ENCODE measurements at places on chromosomes 12 and 14. TPM values are rescaled to one million over a fixed set of nuclear protein-coding genes. Genes with fewer than 3 reads are reported as not detected.

- no peaks in the 10 kb centered on the region for H3K27me3 ChIP-seq
- H3K36me3 ChIP-seq, result no peaks in the 10 kb centered on the region
- H3K4me1 ChIP-seq, result no peaks in the 10 kb centered on the region
- H3K27ac ChIP-seq, result no peak overlapping the region
Measured at GRCh38 chr12:106910202-106910601, 45.5 kb upstream of the TMEM263 start.

DNA sequence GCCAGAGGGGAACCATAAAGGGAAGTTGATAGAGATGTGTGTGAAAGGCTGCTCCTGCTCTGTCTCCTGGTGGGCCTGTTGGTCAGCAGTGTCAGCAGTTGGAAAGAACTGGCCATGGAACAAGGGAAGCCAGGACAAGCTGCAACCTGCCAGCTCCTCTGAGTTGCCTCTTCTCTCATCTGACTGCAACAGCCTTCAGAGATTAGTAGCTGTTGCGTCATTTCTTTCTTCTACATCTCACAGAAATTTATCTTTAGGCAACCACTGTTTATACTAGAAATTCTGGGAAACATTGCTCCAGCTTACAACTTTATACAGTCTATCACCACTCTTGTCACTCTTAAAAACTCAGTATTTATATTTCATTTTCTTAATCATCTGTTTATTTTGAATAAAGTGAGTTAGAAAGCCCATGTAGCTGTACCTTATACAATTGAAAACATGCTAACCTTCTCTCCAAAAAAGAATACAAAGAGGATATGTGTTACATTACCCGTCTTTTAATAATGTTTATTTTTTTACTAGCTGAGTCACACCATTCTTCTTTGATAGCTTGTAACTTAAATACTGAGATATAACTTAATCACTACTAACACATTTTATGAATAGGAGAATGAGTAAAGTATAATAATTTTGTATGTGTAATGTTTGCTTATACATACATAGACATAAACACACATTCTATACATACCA, 224.2 kb downstream of the LRFN5 start:
- no peak for DNase-seq
- no peaks in the 10 kb centered on the region for H3K27me3 ChIP-seq
- H3K36me3 ChIP-seq, result no peaks in the 10 kb centered on the region
- H3K4me1 ChIP-seq, result no peaks in the 10 kb centered on the region
- no peak overlapping the region for H3K27ac ChIP-seq
- no peak overlapping the region for H3K4me3 ChIP-seq

DNA sequence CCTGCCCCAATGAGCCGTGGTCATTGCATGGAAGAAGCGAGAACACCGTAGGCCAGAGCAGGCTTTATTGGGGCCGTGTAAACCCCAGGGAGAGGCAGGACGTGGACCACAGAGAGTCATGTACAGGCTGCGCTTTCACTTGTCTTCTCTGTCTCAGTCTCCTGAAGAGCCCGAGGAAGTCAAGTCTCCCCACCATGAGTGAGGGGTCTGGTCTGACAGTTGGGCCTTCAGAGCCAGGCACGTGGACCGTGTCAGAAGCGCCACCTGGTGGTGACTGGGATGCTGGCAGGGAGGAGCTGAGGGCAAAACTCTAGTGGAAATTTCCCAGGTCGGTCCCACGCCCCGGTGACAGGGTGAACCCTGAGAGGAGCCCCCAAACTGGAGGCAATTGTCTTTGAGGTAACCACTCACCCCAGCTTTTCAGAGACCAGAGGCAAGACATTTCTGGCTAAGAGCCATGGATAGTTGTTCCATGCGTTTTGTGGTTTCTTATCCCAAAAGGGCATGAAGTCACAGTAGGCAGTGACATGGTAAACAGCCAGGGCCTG, 17.4 kb downstream of the RPS6KL1 start:
- peaks cover 51% of the 10 kb centered on the region for H3K36me3 ChIP-seq
- no peaks in the 10 kb centered on the region for H3K4me1 ChIP-seq
- no peaks in the 10 kb centered on the region for H3K27me3 ChIP-seq
- DNase-seq, result peak; percentile 67
- H3K27ac ChIP-seq, result no peak overlapping the region

GRCh38 chr12:42483521-42483790, 106.1 kb downstream of the PRICKLE1 start:
- peak overlapping the region; percentile 91 for H3K27ac ChIP-seq
- peak overlapping the region; percentile 85 for H3K4me3 ChIP-seq
- peaks cover 13% of the 10 kb centered on the region for H3K27me3 ChIP-seq
- no peaks in the 10 kb centered on the region for H3K36me3 ChIP-seq
- peak; percentile 91 for DNase-seq

- no peak overlapping the region for H3K27ac ChIP-seq
- H3K4me3 ChIP-seq, result no peak overlapping the region
- no peak for DNase-seq
Measured at GRCh38 chr12:29376118-29376517, 4.9 kb downstream of the ERGIC2 start.

DNA sequence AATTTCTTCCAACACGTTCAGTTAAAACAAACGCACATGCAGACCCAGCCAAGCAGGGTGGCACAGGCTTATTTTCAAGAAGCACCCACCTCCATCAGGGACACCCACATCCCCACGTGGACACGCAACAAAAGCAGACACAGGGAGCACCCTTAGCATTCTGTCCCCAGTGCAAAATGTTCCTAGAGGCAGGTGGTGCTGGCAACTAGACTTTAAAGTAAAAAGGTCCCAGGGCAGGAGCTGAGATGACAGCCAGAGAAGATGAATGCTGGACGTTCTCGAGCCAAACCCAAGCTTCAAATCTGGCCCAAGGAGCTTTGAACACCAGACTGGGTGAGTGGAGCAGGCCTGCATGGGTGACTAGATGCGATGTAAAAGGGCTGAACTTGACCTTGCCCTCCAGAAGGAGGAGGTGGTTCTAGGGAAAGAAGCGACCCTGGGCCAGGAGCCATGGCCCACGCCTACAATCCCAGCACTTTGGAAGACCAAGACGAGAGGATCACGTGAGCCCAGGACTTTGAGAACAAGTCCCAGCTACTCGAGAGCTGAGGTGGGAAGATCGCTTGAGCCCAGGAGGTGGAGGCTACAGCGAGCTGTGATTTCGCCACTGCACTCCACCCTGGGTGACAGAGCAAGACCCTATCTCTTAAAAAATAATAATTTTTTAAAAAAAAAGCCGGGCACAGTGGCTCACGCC, 47.3 kb downstream of the KDM2B start:
- DNase-seq, result peak; percentile 86
- H3K27ac ChIP-seq, result peak overlapping the region; percentile 86
- no peaks in the 10 kb centered on the region for H3K27me3 ChIP-seq
- H3K4me1 ChIP-seq, result peaks cover 71% of the 10 kb centered on the region
- no peak overlapping the region for H3K4me3 ChIP-seq

DNA sequence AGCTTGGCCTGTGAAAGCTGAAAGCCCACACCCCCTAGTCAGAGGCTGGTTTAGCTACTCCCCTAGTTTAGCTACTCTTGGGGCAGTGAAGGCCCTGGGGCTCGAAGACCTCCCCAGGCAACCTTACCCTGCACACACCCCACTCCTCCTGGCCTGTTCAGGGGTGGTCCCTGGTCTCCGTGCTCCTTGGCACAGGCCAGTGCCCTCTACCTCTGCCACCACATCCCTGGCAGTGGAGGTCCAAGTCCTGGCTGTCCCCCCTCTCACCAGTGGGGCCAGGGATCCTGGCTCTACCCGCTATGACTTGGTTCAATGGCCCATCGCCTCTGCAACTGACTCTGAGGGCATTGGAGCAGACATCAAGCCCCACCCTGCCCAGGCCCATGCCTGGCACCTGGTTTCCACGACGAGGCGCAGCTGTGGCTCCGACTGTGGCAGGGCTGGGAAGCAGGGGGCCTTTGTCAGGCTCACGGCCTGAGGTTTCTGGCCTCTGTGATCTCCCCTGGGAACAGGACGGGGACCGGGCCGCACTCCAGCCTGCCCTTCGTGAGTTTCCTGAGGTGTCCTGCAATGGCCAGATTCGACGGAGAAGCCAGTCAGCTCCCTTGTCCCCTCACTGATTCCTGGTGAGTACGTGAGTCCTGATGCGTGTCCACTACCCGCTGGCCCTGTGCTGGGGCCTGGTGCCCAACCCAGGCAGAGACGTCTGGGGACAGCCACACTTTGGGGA, 5.7 kb downstream of the TMEM121 start:
- no peak for DNase-seq
- peaks cover 27% of the 10 kb centered on the region for H3K4me1 ChIP-seq
- no peaks in the 10 kb centered on the region for H3K36me3 ChIP-seq
- no peaks in the 10 kb centered on the region for H3K27me3 ChIP-seq

DNA sequence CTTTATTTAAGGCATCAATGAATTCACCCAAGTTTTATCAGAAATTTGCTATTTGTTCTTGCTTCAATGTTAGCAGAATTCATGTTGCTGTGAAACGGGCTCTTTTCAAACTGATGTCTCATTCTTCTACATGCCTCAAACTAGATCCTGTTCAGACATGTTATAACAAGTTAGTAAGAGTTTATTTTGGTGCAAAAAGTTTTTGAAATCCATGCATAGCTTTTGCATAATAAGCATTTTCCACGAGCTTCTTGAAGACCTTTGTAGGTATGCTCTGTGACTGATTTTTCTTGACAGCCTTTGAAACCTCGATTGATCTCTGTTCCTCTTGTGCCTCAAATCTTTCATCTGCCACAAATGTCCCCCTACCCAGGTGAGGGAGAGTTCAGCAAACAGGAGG, 275.2 kb downstream of the FOXN3 start:
- H3K36me3 ChIP-seq, result no peaks in the 10 kb centered on the region
- H3K4me1 ChIP-seq, result peaks cover 8% of the 10 kb centered on the region
- no peaks in the 10 kb centered on the region for H3K27me3 ChIP-seq
- DNase-seq, result no peak
- no peak overlapping the region for H3K27ac ChIP-seq

DNA sequence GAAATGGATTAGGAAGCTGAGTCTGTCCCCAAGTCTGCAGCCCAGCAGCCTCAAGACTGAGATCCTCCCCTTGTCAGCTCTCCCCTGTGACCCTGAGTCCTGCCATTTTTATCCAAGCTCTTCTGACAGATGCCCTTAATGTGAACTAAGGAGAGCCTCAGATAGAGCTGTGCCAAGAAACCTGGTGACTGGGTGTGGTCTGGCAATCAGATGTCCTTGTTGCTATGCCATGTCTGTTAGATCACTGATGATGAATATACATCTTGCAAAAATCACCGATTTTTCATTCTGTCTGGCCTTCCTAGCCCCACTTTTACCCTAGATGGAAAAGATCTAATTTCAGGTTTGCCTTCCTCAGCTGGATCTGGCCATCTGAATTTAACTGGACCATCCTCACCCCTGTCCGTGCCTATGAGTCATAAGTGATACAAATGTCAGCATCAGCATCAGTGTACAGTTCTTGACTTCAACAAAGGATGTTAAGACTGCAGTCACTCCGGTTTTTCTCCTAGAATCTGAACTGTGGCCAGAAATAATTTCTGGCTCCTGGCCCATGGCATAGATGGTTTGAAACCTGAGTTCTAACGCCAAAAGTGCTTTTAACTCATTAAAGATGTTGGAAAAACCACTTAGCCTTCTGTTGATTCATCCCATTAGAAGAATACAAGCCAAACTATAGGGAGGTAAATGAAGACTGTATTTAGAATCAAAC, 61.2 kb upstream of the GRIP1 start:
- H3K27ac ChIP-seq, result no peak overlapping the region
- no peak for DNase-seq
- no peaks in the 10 kb centered on the region for H3K4me1 ChIP-seq
- H3K4me3 ChIP-seq, result no peak overlapping the region

DNA sequence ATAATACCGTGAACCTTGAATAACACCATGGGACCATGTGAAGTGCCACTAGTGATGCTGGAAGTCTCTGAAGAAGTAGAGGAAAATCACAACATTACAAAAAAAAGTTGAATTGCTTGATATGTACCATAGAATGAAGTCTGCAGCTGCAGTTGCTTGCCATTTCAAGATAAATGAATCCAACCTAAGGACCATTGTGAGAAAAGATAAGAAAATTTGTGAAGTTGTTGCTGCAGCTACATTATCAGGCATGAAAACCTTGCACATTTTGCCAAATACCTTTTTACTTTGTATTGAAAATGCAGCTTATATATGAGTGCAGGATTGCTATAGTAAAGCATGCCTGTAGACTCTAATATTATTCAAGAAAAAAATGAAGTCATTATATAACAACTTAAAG, 126.5 kb downstream of the NUBPL start:
- no peaks in the 10 kb centered on the region for H3K36me3 ChIP-seq
- H3K4me1 ChIP-seq, result peaks cover 5% of the 10 kb centered on the region
- no peak for DNase-seq
- H3K27ac ChIP-seq, result no peak overlapping the region
- no peak overlapping the region for H3K4me3 ChIP-seq

GRCh38 chr12:113740699-113741098, 225.4 kb downstream of the RBM19 start:
- no peak overlapping the region for H3K4me3 ChIP-seq
- H3K27me3 ChIP-seq, result no peaks in the 10 kb centered on the region
- no peaks in the 10 kb centered on the region for H3K36me3 ChIP-seq
- H3K27ac ChIP-seq, result no peak overlapping the region
- H3K4me1 ChIP-seq, result no peaks in the 10 kb centered on the region

GRCh38 chr14:101876555-101876938, 87.8 kb upstream of the DYNC1H1 start:
- H3K4me1 ChIP-seq, result peaks cover 22% of the 10 kb centered on the region
- no peaks in the 10 kb centered on the region for H3K27me3 ChIP-seq
- DNase-seq, result no peak
- H3K27ac ChIP-seq, result peak overlapping the region; percentile 61
- peaks cover 6% of the 10 kb centered on the region for H3K36me3 ChIP-seq

DNA sequence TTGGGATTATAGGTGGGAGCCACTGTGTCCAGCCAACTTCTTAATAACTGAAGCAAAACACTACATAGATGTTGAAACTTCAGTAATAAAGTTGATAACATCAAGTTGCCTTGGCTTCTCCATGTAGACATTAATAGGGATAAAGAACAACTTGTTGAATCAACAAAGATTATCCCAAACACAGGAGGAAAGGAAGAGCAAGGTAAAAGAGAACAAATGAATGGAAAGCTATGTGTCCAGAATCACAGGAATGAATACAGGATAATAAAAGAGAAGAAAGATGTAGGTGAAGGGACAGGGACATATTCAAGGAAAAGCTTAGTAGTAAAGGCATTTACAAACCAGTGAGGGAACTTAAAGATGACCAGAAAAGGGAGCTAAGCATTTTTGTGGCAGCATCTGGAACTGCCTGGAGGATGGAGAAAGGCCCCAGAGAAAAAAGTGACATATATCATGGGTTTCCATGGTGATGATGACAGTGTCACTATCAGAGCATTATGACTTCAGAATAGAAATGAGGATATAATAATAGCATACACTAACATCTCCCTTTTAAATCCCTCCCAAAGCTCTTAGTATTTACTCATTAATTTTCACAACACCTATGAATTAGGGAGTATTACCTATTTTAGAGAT, 24.0 kb upstream of the MDM1 start:
- H3K27ac ChIP-seq, result no peak overlapping the region
- no peaks in the 10 kb centered on the region for H3K27me3 ChIP-seq
- H3K4me1 ChIP-seq, result peaks cover 11% of the 10 kb centered on the region
- DNase-seq, result no peak
- H3K4me3 ChIP-seq, result no peak overlapping the region
- H3K36me3 ChIP-seq, result no peaks in the 10 kb centered on the region

GRCh38 chr14:44830371-44830770, 131.4 kb downstream of the KLHL28 start:
- H3K27me3 ChIP-seq, result no peaks in the 10 kb centered on the region
- H3K4me3 ChIP-seq, result no peak overlapping the region
- H3K36me3 ChIP-seq, result no peaks in the 10 kb centered on the region
- no peak overlapping the region for H3K27ac ChIP-seq

CD69 gene
- total RNA-seq, result 13.9 TPM

SLCO1B3 gene
- total RNA-seq, result 0.13 TPM

C12orf56 gene
- not detected for total RNA-seq

HOXC4 gene
- 1.0 TPM for total RNA-seq

ACOT4 gene
- 4.6 TPM for total RNA-seq

SERPINA10 gene
- not detected for total RNA-seq

TBX3 gene
- total RNA-seq, result 48.8 TPM

FBXW8 gene
- 14.7 TPM for total RNA-seq

RBP5 gene
- not detected for total RNA-seq

ASPG gene
- total RNA-seq, result 12.9 TPM

CMA1 gene
- total RNA-seq, result not detected

Data from upper lobe of left lung (tissue), 6 donors.